Cardiac atrium fibroblast (primary cell): ENCODE measurements at places on chromosomes 5 and 9. TPM values are rescaled to one million over a fixed set of nuclear protein-coding genes. Genes with fewer than 3 reads are reported as not detected.

Gene PCDHA6
- total RNA-seq: not detected in 2 replicates

Gene ATOSB
- total RNA-seq: 25.5 and 28.5 TPM in 2 replicates

Gene ATP6V0E1
- total RNA-seq: 233 and 236 TPM in 2 replicates

Gene IFT74
- 5.8 and 8.1 TPM in 2 replicates for total RNA-seq

Gene RABGAP1
- total RNA-seq: 12.6 and 15.6 TPM in 2 replicates

Gene CNTNAP3
- 2.6 and 6.7 TPM in 2 replicates for total RNA-seq

Gene SLCO6A1
- not detected in 2 replicates for total RNA-seq
